ENCODE measurements at places on chromosomes 7 and 10. TPM values are rescaled to one million over a fixed set of nuclear protein-coding genes. Genes with fewer than 3 reads are reported as not detected.

GRCh38 chr10:72610466-72610865 lies 15.4 kb downstream of the MICU1 start:
- no peak for DNase-seq

GRCh38 chr7:17854261-17855047 lies 85.8 kb downstream of the SNX13 start:
- DNase-seq = no peak

DNA sequence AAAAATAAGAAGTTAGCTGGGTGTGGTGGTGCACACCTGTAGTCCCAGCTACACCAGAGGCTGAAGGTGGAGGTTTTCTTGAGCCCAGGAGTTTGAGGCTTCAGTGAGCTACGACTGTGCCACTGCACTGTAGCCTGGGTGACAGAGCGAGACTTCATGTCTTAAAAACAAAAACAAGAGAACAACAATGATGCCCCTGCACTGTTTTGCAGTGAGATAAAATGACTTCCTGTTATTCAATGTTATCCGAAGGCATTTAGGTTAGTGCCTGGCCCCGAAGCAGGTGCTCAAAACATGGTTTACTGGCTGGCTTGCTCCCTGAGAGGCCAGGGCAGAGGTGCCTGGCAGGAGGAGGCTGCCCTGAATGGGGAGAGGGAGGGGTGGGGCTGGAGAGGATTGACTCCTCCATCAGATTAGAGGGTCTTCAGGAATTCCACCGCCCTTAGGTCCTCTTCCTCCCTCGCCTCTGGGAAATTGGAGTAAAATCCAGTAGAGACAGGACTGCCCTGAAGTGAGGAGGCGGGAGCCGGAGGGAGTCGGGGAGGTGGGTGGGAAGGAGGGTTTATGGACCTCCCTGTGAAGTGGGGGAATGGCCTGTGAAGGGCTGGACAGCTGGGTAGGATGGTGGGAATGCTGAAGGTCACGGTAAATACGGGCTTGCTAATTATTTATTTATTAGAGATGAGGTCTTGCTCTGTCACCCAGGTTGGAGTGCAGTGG lies 6.8 kb upstream of the CLDN4 start:
- DNase-seq = no peak

DNA sequence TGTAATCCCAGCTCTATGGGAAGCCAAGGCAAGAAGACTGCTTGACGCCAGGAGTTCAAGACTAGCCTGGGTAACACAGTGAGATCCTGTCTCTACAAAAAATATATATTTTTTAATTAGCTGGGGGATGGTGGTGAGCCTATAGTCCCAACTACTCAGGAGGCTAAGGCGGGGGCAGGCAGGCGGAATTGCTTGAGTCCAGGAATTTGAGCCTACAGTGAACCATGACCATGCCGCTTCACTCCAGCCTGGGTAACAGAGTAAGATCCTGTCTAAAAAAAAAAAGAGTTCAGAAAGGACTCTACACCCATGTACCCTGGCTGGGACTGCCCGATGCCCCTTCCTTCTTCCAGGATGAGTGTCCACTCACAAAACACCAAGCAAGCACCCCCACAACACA lies 648.7 kb downstream of the PARD3 start:
- no peak for DNase-seq

- no peak for DNase-seq
Measured at GRCh38 chr10:73480158-73480557, 15.7 kb downstream of the PPP3CB start.

GRCh38 chr7:132558815-132559214 lies 17.5 kb downstream of the PLXNA4 start:
- no peak for DNase-seq

DNA sequence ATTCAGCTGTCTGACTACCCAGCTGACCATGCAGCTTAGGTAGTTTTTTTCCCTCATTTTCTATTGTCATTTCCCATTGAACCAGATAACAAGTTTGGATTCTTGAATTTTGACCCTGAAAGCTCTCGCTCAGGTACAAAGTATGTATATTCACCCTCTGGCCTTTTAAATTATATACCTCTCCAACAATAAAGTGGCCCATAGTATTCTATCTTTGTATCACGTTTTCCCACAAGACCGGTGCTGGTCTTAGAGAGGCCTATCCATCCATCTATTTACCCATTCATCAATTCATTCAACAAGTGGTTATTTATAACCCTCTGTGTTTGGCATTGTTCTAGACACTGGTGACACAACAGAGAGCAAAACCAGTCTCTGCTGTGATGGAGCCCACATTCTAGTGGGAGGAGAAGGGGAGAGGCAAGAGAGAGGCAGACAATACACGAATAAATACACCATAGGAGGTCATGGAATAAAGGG lies 35.2 kb upstream of the NPSR1 start:
- no peak for DNase-seq

- no peak for DNase-seq
Measured at GRCh38 chr7:76122516-76123239, 74.8 kb downstream of the MDH2 start.

DNA sequence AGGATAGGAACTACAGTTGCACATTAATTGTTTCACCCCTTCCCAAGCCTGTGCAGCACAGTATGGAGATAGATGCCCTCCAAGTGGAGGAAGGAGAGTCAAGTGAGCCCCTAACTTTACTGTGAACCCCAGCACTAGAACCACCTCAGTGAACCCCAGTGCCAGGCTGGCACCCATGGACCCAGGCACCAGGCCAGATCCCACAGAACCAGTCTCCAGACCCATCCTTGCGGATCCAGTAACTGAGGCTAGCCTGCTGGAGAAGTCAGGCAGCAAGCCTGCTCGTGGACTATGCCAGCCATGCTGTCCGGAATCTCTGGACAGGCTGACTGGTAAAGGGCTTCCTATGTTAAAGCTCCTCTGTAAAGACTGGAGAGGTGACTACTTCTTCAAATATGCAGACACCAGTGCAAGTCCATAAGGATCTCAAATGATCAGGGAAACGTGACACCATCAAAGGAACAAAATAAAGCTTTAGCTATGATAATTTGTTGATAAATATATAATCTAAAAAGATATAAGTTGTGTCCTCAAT lies 27.7 kb downstream of the SHOC2 start:
- no peak for DNase-seq

DNA sequence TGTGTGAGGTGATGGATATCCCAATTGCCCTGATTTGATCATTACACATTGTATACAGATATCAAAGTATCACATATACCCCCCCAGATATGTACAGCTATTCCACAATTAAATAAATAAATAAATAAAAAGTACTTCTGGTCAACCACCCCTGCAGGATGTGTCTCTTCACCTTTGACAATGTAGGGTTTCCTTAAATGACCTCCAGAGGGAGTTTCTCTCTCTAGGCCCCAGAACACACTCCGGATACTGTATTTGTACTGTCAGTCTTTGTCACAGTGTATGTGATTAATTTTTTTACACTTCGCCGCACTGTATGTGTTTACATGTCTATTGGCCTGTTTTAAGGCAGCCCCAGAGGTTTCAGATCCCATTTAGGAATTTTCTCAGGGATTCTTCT lies 123.6 kb downstream of the ADCYAP1R1 start:
- no peak for DNase-seq

DNA sequence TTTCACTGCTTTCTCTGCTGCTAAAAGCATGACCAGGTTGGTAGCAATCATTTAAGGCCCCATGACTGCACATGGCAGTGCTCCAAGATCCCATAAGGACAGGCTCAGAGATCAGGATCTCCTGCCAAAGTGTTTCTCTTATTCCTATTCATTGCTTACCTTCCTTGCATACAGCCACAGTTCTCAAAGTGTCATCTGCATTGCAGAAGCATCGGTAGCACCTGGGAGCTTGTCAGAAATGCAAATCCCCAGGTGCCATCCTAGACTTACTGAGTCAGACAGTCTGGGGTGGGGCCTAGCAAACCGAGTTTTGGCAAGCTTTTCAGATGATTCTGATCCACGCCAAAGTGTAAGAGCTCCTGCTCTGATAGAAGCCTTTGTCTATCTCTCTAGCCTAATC lies 489.0 kb upstream of the AUTS2 start:
- no peak for DNase-seq

Gene POLR3A
- 38.3 TPM for total RNA-seq

Gene GPRIN2
- total RNA-seq = 2.1 TPM

Gene TRPV5
- 0.83 TPM for total RNA-seq
